Fibroblast of the aortic adventitia (primary cell): ENCODE measurements at places on chromosomes 16 and 17.
A peak's percentile ranks its signal among the peaks of the same experiment; 100 is the strongest.

DNA sequence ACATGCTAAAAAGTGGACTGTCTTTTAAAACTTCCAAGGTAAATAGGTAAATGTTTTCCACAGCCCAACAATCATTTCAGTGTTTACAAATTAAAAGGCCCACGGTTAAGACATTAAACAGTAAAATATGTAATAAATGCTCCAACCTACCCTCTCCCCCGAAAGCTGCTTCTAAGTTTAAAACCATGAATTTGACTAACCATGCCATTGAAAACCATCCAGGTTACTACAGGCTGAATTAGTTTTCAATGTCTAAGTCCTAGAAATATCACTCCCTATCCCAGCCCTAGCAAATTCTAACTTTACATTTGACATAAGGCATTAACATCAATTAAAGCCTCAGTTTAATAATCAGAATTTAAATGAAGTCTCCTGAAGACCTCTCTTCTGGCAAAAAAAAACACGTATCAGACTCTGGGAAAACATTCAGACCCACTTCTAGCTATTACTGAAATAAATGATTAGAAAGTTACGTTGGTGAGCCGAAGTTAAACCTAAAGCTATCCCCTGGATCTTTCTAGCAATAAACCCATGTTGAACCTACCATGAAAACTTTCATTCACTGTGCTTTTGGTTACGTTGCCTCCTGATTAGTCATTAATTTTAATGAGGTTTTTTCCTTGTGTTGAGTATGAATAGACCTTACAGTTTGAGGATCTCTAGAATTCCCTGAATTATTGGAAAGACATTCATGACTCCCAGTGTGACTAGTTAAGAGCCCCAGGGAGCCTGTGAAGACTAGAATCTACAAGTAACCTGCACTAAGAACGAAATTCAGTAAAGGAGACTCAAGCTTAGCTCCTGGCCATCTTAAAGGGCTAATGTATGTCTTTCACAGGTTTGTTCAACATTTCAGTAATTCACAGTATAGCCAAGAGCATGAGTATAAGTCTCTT lies 1.7 kb upstream of the POLG2 start:
- no peak for DNase-seq

DNA sequence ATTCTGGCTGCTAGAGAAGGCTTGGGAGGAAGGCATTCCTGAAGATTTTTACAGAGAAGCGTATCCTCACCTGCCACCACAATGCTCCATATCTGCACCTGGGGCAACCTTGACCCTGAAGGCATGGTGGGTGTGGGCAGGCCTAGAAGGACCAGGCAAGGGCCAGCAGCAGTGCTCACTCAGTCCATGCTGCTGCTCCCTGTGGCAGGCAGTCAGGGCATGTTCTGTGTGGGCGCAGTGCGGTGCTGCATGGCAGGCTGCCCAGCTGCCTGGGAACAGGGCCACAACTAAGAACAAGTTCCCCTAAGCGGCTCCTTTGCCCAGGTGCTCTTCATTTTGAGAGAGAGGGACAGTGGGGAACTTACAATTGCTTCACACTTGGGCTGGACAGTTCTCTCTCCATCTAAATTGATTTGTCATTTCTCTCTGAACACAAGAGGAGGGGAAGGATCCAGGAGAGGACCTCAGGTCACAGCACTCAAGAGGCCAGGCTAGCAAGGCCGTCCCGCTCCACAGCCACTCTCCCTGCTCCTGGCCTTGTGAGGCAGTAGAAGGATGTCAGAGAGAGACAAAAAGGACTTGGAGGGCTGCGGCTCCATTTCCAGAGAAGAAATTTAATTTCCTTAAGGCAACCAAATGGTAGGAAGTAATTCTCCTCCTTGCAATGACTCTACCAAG lies 158.8 kb downstream of the AATF start:
- peak; percentile 44 for DNase-seq

DNA sequence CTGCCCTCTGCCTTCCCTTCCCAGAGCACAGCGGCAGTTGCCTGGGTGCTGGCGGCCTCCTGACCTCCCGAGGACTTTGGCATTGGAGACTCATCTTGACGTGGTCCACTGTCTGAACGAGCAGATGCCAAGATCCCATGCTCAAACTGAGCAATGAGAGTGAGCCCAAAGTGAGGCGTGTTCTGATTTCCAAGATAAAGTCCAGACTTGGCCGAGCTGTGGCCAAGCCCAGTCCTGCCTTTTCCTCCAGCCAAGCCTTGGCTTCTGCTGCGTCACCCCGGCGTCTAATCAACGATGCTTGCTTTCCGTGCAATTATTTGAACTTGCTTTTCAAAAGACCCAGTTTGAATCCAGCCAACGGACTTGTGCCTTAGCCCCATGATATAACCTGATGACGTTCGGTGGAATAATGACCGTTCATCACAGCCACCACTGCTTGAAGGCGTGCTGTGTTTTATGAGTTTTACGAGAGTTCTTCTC lies 179.2 kb downstream of the IRF8 start:
- DNase-seq = peak; percentile 94

DNA sequence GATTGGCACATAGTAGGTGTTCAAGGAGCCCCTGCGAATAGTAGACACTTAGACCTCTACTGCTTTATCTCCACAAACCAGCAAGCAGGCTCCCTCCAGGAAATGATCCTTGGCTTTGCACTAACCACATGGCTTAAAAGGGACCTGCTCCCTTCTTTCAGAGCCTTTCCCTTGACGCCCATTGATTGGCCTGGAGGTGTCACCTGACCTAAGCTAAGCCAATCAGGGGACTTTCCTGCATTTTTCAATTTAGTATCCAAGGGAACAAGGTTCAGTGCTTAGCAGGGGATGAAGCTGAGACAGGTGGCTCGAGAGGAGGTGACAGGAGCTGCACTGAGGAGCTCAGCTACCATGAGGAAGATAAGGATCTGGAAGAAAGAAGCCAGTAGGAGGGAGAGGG lies 52.8 kb downstream of the CLEC19A start:
- DNase-seq = no peak

- DNase-seq = no peak
Observed at GRCh38 chr17:57486882-57487301, 230.6 kb downstream of the MSI2 start.

GRCh38 chr16:84905965-84906460 lies 86.2 kb downstream of the CRISPLD2 start:
- no peak for DNase-seq

DNA sequence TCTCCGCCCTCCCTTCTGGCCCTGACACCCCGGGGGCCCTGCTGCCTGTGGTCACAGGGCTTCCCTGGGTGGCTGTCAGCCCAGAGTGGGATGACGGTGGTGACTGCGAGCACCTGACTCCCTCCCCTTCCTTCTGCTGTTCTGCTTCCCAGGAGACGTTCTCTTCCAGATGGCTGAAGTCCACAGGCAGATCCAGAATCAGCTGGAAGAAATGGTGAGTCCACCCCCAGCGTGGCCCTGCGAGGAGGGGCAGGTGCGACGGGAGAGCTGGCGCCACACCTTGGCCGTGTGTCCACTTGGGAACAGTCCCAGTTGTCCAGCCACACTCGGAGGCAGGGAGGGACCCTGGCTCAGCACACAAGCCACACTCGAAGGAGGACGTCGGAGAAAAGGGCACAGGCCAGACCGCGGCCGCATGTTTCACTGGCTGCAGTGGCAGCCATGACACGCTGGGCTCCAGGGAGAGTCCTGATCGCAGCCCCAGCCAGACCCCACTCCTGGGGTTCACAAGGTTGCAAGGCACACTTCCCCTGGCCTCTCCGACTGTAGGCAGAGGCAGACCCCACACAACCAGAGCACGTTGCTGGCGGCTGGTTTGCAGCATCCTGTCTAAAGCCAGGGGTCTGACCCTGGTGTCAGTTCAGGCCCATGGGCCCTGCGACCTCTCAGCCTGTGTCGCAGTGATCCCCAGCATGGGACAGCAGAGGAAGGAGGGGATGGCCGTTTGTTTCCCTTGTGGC lies 49.9 kb downstream of the BAIAP2 start:
- no peak for DNase-seq

DNA sequence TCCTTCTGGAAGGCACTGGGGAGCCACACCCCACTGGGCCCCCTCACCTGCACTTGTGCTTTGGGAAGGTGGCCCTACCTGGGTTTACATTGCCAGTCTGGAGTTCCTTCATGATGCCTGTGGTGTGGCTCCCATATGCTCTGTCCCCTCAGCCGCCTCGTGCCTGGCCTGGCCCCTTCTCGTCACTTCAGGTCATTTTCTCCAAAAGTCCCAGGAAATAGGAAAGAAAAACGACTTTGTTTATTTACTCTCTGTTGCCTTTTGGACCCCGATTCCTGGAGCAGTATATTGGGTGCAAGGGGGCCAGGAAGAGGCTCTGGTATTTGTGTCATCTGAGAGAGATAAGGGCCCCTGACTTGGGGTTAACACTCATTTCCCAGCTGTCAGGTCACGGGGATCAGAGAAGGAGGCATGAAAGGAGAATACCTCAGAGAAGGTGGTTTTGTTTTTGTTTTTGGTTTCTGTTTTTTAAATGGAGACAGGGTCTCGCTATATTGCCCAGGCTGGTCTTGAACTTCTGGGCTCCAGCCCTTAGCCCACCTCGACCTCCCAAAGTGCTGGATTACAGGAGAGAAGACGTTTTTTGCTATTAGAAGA lies 4.7 kb downstream of the SOCS3 start:
- no peak for DNase-seq

GRCh38 chr17:16272111-16272840 lies 55.3 kb downstream of the PIGL start:
- no peak for DNase-seq

- no peak for DNase-seq
Observed at GRCh38 chr17:81845881-81846742, 11.3 kb upstream of the PPP1R27 start.

GRCh38 chr17:71192039-71192555 lies 928.7 kb upstream of the SOX9 start:
- DNase-seq = no peak

GRCh38 chr16:50367777-50368409 lies 895 bp downstream of the BRD7 start:
- DNase-seq = no peak

DNA sequence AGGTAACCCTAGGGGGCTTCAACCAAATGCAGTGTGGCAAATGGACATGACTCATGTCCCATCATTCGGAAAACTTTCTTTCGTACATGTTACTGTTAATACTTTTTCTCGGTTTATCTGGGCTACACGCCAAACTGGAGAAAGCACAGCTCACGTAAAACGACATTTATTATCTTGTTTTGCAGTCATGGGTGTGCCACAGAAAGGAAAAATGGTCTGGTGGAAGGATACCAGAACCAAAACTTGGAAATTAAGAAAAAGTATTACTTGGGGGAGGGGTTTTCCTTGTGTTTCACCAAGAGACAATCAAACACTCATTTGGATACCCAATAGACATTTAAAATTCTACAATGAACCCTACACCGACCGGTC lies 23.6 kb downstream of the ALOX15B start:
- peak; percentile 62 for DNase-seq

- no peak for DNase-seq
Observed at GRCh38 chr17:48753794-48754499, 25.4 kb upstream of the HOXB13 start.

- DNase-seq = no peak
Observed at GRCh38 chr17:1558401-1558800, 4.2 kb downstream of the PITPNA start.

GRCh38 chr16:893360-893759 lies 77.4 kb downstream of the LMF1 start:
- DNase-seq = no peak

GRCh38 chr16:87874639-87875427 lies 5.5 kb upstream of the SLC7A5 start:
- no peak for DNase-seq

DNA sequence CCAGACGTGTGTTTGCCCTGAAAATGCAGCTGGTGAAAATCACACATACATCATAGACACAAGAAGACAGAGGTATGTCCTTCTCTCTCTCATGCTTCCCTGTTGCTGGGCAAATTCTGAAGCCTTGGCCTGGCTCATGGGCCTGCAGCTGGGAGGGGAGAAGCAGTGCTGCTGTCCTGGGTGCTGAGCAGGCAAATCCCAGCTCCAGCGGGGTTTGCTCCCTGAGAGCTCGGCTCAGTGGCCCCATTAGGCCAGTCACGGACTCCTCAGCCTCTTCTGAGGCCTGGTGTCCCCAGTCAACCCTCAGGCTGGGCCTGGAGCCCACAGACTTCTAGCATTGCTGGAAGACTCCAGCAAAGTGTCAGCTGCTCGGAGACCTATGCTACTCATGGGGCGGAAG lies 11.7 kb downstream of the RHBDL3 start:
- peak; percentile 53 for DNase-seq

DNA sequence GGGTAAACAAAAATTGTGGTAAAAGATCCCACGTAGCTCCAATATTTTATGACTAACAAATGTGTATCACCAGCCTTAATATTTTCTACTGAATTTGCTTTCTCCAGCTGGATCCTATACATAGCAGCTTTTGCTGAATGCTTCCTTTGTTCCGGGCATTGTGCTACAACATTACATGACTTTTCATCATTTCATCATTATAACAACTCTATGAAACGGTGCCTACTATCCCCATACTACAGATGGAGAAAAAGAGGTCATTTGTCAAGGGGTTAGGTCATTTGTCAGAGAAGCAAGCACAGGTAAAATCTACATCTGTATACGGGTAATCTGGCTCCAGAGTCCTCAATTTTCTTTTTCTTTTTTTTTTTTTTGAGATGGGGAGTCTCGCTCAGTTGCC lies 74.3 kb downstream of the KANSL1 start:
- DNase-seq = no peak

- DNase-seq = no peak
Observed at GRCh38 chr17:74995847-74996246, 8.4 kb downstream of the CDR2L start.

DNA sequence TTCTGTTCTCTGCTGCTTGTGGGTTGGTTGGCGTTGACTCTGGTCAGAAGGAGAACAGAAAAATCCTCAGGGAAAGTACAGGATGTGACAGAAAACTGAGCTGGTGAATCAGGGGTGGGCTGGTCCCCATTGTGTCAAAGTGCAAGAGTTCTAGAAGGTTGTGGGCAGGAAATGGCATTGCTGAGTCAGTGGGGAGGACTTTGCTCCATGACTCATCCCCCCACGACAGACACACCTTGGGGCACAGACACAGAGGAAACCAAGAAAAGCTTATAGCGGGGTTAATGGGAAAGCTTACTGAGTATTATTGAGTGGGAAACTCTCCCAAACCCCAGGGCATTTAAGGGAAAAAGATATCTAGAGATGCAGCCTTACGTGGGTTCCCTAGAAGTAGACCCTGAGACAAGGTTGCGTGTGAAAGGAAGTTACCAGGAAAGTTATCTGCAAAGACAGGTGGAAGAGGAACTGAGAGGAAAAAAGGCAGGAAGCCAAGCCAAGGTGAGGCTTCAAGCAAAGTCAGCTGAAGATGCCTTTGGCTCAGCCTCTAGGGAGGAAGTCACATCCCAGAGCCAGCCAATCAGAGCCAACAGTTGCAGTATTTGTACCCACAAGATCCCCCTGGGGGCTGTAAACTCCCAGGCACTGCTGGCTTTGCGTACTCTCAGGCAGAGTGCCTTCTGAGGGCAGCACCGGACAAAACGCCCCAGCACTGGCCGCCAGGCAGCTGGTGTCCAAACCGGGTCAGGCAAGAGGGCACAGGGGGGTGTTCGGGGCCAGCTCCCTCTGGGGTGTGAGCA lies 86.4 kb downstream of the FOXL1 start:
- peak; percentile 90 for DNase-seq
